Ureter (tissue), 1 donor: ENCODE measurements at places on chromosomes 16 and 17. TPM values are rescaled to one million over a fixed set of nuclear protein-coding genes. Genes with fewer than 3 reads are reported as not detected.

The DECR2 gene
- total RNA-seq = 17.5 TPM

The CRYBA1 gene
- total RNA-seq = not detected

The ODAD4 gene
- 0.75 TPM for total RNA-seq

The CES1 gene
- total RNA-seq = 56.8 TPM

The RGS11 gene
- total RNA-seq = 4.5 TPM

The SALL1 gene
- total RNA-seq = 4.4 TPM

The RAB11FIP4 gene
- total RNA-seq = 40.7 TPM

The ALKBH5 gene
- total RNA-seq = 87.9 TPM

The TEN1 gene
- 23.6 TPM for total RNA-seq

The MT4 gene
- not detected for total RNA-seq

The SHPK gene
- total RNA-seq = 22.8 TPM

The EXOC3L1 gene
- total RNA-seq = 5.2 TPM

The CCDC200 gene
- total RNA-seq = not detected

The CD19 gene
- total RNA-seq = not detected

The GALNS gene
- 44.4 TPM for total RNA-seq

The ETV4 gene
- 3.7 TPM for total RNA-seq

The CCL2 gene
- 31.7 TPM for total RNA-seq

The AANAT gene
- not detected for total RNA-seq
